Astrocyte of the hippocampus (primary cell): ENCODE measurements at places on chromosomes 1 and 21.

GRCh38 chr1:59523745-59524450 is 227.0 kb downstream of the FGGY start:
- DNase-seq = no peak

DNA sequence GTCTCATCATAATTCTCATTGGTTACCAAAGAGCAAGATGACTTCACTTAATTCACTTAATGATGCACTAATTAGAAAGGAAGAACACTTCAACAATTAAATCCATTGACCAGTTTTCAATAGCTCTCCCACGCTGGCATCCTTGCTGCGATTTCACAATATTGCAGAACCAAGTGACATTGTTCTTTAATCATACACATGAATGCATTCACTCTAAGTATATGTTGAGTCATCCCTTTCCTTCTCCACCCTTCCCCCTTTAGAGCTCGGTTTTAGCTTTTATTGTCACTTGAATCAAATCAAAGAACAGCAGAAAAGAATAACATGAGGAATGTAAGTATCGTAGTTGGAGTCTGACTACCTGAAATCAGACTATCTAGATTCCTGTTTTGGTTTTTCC is 233.6 kb upstream of the FMN2 start:
- DNase-seq = peak; percentile 81

- no peak for DNase-seq
Observed at GRCh38 chr1:170355267-170355801, 176.6 kb upstream of the GORAB start.

DNA sequence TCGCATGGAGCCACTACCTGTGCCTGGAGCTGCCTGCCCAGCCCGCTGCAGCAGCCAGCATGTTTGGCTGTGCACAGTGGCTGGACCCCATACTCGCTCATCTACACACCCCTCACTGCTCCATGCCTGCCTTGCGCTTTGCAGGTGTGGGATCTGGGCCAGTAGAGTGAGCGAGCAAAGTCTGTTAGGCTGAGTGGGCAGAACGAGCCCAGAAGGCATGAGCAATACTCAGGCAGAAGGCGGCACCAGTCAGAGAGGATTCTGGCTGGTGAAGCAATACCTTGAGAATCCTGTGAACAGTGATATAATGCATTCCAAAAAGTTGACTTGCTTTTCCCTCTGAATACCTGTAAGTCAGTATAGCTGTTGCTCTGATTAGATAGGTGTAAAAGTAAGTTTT is 816.4 kb downstream of the KCNT2 start:
- no peak for DNase-seq

GRCh38 chr21:36917471-36918158 is 48.9 kb downstream of the HLCS start:
- peak; percentile 77 for DNase-seq

DNA sequence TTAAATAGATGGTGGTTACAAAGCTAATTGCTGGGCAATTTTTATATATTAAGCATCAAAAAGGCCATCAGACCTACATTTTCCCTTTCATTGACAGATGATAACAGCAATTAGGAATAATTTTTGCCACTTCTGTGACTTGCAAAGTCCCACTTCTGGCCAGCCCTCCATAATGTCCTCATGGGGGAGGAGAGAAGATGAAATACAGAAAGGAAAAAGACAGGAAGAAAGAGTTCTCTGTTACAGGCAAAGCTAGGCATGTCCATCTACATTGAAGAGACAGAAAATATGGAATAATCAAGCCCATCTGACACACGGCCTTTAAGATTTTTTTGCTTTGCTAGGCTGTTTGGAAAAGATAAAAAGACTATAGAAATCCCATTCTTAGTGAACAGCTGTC is 108.0 kb downstream of the ENAH start:
- DNase-seq = no peak
